ENCODE measurements at places on chromosomes 12 and 14. TPM values are rescaled to one million over a fixed set of nuclear protein-coding genes. Genes with fewer than 3 reads are reported as not detected.

RAD51AP1 gene
- total RNA-seq: 0.34 TPM

KRT2 gene
- not detected for total RNA-seq

ERBB3 gene
- 0.80 TPM for total RNA-seq

CLEC6A gene
- not detected for total RNA-seq

OAS3 gene
- 28.6 TPM for total RNA-seq

PEX5 gene
- 14.6 TPM for total RNA-seq

LBHD2 gene
- not detected for total RNA-seq

TAS2R50 gene
- total RNA-seq: 0.91 TPM

RNASE4 gene
- total RNA-seq: 0.63 TPM

TTC9 gene
- total RNA-seq: 11.7 TPM

FBLN5 gene
- 6.6 TPM for total RNA-seq

BDKRB2 gene
- not detected for total RNA-seq

PRKAG1 gene
- total RNA-seq: 41.4 TPM

LTB4R2 gene
- 23.3 TPM for total RNA-seq

CATSPERB gene
- 4.1 TPM for total RNA-seq

AKAP6 gene
- total RNA-seq: 1.9 TPM

ITGA7 gene
- total RNA-seq: 0.70 TPM

DPPA3 gene
- not detected for total RNA-seq

CALM1 gene
- total RNA-seq: 872 TPM

SCN8A gene
- total RNA-seq: 0.35 TPM

MANSC4 gene
- not detected for total RNA-seq

TEAD4 gene
- not detected for total RNA-seq

KRT72 gene
- total RNA-seq: 0.60 TPM

MBIP gene
- 46.4 TPM for total RNA-seq

CCDC177 gene
- total RNA-seq: not detected

PRKD1 gene
- not detected for total RNA-seq

TPH2 gene
- not detected for total RNA-seq

NOS1 gene
- total RNA-seq: not detected

MYO1H gene
- not detected for total RNA-seq

TMEM30B gene
- 3.5 TPM for total RNA-seq

SMIM41 gene
- total RNA-seq: not detected

MIP gene
- not detected for total RNA-seq

CISTR gene
- total RNA-seq: not detected

CTSG gene
- not detected for total RNA-seq

HCAR1 gene
- not detected for total RNA-seq

GLS2 gene
- 1.9 TPM for total RNA-seq

P2RX7 gene
- total RNA-seq: 6.3 TPM

MRPL42 gene
- total RNA-seq: 39.9 TPM

NPC2 gene
- total RNA-seq: 39.0 TPM

SMOC1 gene
- not detected for total RNA-seq

TRIM9 gene
- total RNA-seq: 0.16 TPM

All from T-helper 17 cell (primary cell).